ENCODE measurements at places on chromosomes 7 and 10. TPM values are rescaled to one million over a fixed set of nuclear protein-coding genes. Genes with fewer than 3 reads are reported as not detected.

Gene PCBD1
- 21.2 TPM for total RNA-seq

Gene ADAM22
- 1.6 TPM for total RNA-seq

Gene CAV2
- not detected for total RNA-seq

Gene IQUB
- total RNA-seq = not detected

Gene CYP3A7
- not detected for total RNA-seq

Gene TAS2R3
- 1.5 TPM for total RNA-seq

Gene ANLN
- total RNA-seq = 51.8 TPM

Gene ERVW-1
- not detected for total RNA-seq

Gene FKBP6
- total RNA-seq = not detected

Gene PNLIPRP3
- not detected for total RNA-seq

All from activated naive CD4-positive, alpha-beta T cell treated with anti-CD3 and anti-CD28 coated beads, Interleukin-2, amount 10 ng/mL, durations not matched to agents 5 hours and 36 hours (primary cell).